ENCODE measurements at places on chromosomes 1 and 21. TPM values are rescaled to one million over a fixed set of nuclear protein-coding genes. Genes with fewer than 3 reads are reported as not detected.

PGLYRP4 gene
- not detected for total RNA-seq

DNA sequence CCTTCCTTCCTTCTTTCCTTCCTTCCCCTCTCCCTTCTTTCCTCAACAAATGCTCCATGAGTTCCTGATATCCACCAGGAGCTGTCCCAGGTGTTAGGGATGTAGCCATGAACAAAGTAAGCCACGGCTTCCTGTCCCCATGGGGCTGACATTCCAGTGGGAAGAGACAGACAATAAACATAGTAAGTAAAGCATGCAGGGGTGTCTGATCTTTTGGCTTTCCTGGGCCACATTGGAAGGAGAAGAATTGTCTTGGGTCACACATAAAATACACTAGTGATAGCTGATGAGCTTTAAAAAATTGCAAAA is 81.5 kb upstream of the ZBTB40 start:
- DNase-seq: no peak

KLHL21 gene
- 98.5 TPM for total RNA-seq

DYRK3 gene
- total RNA-seq: 64.3 TPM

DNA sequence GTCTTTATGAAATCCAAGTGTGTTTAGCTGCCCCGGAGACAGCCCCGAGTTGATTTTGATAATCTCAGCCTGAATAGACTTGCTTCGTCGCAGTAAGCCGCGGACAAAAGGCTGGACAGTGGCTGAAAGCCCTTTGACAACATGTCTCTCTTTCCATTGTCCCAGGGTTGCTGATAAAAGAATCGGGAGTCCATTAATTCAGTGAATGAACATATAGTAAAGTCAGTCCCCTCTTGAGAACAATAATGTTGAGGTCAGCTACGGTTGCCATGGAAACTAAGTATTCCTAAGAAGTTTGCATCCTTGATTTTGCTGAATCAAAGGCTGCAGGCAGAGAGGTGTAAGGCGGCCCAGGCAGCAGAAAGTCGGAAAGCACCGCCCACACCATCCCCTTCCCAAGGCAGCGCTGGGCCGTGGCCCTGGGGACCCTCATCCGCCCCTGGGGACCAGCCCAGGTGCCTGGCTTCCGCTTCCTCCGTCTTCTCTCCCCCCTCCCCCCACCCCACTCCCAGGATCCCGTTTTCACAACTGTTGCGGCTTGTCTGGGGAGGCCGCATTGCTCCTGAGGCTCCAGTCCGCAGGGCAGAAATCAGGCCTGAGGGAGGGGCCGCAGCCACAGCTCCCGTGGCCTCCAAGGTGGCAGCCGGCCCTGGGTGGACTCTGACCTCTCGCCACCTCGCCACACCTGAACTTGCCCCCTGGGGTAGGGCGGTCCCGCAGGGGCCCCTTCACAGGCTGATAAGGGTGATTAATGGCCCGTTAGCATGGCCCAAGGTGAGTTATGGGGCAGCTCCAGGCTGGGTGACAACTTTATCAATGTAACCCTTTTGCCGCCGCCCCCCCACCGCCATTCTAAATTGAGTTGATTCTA is 180.9 kb downstream of the PRDM16 start:
- DNase-seq: no peak

Measured in omental fat pad (tissue), 4 donors.